GM23338 (cell line): ENCODE measurements at places on chromosomes 7 and 10. TPM values are rescaled to one million over a fixed set of nuclear protein-coding genes. Genes with fewer than 3 reads are reported as not detected.

Gene LRRC4
- 3.6 and 5.2 TPM in 2 replicates for total RNA-seq

Gene BHLHA15
- 8.3 and 10.9 TPM in 2 replicates for total RNA-seq

DNA sequence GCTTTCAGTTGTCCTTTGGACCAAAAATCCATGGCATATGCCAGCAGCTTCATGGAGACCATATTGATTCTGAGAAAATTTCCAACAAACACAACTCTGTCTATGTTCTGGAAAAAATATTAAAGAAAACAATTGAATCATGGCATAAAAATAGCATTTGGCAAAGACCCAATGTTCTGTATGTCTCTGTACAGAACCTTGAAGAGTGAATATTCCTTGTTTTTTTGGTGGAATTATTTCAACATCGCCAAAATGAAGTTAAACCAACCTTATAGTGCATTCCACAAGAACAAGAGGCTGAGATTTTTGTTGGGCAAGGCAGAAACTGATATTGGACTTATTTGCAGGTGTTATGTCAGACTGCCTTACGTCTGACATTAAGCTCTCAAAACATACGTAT is 53.3 kb upstream of the SLC16A12 start:
- DNase-seq: no peak

- no peak for DNase-seq
These were observed 1609.1 kb downstream of the REEP3 start for GRCh38 chr10:65130162-65130758.

DNA sequence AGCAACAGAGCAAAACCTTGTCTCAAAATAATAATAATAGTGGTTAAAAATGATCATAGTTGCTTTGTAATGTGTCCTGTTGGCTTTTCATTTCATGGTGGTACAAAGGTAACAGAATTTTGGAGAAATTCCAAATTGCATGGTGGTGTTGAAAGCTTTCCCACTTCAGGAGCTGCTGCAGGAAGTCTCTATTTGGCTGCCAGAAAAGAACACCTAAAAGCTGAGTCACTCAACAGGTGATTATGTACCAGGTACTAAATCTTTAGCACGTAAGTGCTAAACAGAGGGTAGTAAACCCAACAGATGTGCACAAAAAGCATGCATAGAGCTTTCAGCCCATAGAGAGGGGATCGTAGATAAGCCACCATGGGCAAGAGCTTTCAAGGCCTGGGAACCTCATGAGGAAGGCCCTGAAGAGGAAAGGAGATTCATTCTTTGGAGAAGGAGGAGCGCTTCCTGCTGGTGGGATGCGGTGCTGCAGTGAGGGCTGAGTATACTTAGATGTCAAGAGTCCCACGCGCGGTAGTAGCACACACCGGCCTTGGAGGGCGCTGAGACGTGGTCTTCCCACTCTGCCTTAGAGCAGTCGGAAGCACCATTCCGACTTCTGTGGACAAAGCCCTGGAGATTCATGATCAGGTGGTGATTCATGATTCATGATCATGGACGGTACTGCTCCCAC is 118.7 kb downstream of the RALA start:
- peak; percentile 97 for DNase-seq

GRCh38 chr10:24674892-24675632 is 48.6 kb downstream of the ARHGAP21 start:
- no peak for DNase-seq
